Fibroblast of skin of right biceps (primary cell): ENCODE measurements at places on chromosomes 5 and 9.

- no peak for DNase-seq
These were observed 11.1 kb upstream of the REEP5 start for GRCh38 chr5:112933105-112933504.

GRCh38 chr5:173045474-173045873 is 10.7 kb upstream of the CREBRF start:
- no peak for DNase-seq

GRCh38 chr9:84697042-84697441 is 27.5 kb downstream of the NTRK2 start:
- DNase-seq: no peak

DNA sequence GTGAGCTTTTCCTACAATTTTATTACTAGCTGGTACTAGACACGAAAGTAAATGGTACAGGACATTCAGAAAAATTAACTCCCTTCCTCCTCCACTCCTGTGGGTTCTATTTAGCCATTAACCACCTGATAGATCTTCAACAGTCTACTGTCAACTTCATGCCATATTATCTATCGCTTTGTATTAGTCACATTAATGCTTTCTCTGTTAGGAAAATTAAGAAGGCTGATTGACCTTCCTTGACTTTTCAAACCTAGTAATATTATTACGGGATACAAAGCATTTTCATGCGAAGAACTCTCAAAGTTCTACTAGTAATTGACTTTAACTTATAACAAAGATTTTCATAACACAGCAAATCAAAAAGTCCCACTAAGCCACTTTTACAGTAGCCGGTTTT is 1.2 kb downstream of the TEX10 start:
- DNase-seq: no peak

DNA sequence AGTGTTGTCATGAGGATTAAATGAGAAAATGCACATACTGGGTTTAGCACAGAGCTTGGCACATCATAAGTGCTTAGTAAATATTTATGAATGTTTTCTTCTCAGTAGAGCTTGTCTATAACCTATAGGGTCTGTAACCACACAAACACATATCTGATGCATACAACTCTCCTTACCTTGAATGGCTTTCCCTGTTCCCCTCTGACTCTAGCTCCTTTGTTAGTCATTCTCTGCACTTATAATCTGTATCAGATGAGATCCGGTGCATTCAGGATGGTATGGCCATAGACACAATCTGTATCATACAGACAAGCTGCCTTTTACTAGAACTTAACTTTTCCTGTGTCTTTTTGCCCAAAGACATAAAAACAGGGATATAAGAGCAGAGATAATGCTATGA is 11.1 kb upstream of the SSBP2 start:
- no peak for DNase-seq
